Urinary bladder (tissue), 4 donors: ENCODE measurements at places on chromosomes 6 and 20. TPM values are rescaled to one million over a fixed set of nuclear protein-coding genes. Genes with fewer than 3 reads are reported as not detected.

The CST4 gene
- polyA plus RNA-seq, result not detected

The CST5 gene
- not detected for polyA plus RNA-seq

DNA sequence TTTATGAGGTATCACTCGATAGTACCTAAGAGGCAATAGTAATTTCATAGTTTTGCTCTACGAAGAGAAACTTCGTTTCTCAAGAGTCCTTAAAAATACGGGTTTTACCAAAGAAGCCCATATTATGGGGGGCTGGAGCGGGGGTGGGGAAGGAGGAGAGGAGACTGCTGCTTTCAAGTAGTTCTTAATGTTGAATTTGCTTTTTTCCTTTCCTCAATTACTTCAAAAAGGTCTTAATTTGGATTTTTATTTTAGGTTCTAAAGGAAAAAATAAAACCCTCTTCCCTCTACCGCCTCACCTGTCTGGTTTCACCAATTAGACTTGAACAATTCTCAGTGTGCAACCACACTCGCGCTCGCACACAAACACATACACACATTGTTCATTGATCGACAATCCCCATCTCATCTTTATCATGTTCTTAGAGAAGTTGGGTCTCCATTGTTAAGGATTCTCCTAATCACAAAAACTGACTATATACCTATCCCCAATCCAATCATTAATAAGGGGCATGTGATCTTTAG, 97.2 kb downstream of the HFE start:
- no peak for DNase-seq

DNA sequence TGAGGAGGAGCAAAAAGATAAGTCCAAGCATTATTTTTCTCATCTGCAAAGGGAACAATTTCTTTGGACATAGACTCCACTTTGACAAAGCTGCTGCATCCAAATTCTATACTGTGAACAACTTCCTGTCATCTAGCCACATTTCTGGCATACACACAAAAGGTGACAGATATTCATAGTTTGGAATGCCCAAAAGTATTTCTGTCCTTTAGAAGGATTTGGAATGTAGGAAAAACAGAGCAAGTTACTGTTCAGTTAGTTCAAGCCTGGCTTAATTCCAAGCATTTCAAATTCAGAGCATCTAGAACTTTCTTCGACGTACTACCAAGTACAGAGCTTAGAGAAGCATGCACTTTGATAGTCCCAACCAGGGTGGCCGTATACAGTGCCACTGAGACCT, 134.0 kb downstream of the PDE7B start:
- no peak for DNase-seq

- DNase-seq, result no peak
Measured at GRCh38 chr6:64902596-64902995, 804.4 kb downstream of the EYS start.

- DNase-seq, result no peak
Measured at GRCh38 chr6:26416288-26416687, 14.2 kb downstream of the BTN3A1 start.
